ENCODE measurements at places on chromosomes 3 and 15. TPM values are rescaled to one million over a fixed set of nuclear protein-coding genes. Genes with fewer than 3 reads are reported as not detected.

DNA sequence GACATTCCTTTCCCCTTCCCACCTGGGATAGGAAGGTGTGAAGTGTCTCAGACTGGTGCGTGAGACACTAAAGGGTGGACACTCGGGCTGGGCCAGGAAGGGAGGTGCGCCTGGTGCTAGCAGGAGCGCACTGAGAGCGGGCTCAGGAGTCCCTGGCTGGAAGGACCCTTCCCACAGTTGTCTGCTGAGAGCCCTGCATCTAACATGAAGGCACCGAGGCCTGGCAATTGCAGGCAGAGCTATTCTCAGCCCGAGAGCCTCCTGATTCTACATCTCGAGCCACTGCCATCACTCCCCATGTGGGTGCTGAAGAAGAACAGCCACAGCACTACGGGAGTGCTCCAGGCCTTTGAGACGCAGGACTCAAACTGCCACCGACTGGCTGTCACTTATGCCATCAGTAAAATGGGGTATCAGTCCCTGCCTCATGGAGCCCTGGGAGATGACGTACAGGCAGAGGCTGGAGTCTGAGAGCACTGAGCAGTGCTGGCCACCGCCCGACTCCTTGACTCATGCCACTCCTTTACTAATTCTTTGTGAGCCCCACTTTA, 159.4 kb downstream of the KLF13 start:
- H3K27me3 ChIP-seq = no peaks in the 10 kb centered on the region
- no peaks in the 10 kb centered on the region for H3K36me3 ChIP-seq
- H3K4me3 ChIP-seq = no peak overlapping the region
- DNase-seq = peak; percentile 16
- peaks cover 15% of the 10 kb centered on the region for H3K4me1 ChIP-seq
- no peak overlapping the region for H3K27ac ChIP-seq

GRCh38 chr3:159077860-159078259, 276.0 kb downstream of the MFSD1 start:
- no peaks in the 10 kb centered on the region for H3K4me1 ChIP-seq
- no peak overlapping the region for H3K27ac ChIP-seq
- no peaks in the 10 kb centered on the region for H3K36me3 ChIP-seq
- H3K27me3 ChIP-seq = no peaks in the 10 kb centered on the region

GRCh38 chr3:190716211-190716610, 146.3 kb downstream of the GMNC start:
- no peaks in the 10 kb centered on the region for H3K27me3 ChIP-seq
- no peak overlapping the region for H3K4me3 ChIP-seq
- DNase-seq = no peak
- H3K27ac ChIP-seq = no peak overlapping the region
- H3K36me3 ChIP-seq = no peaks in the 10 kb centered on the region
- H3K4me1 ChIP-seq = no peaks in the 10 kb centered on the region

GRCh38 chr15:33654860-33655259, 313.4 kb upstream of the CHRM5 start:
- no peak for DNase-seq
- H3K36me3 ChIP-seq = no peaks in the 10 kb centered on the region
- H3K27me3 ChIP-seq = no peaks in the 10 kb centered on the region

The PDCD7 gene
- total RNA-seq = 20.7 TPM

The REC114 gene
- total RNA-seq = not detected

All from colonic mucosa (tissue), 4 donors.